Left kidney (tissue), 8 donors: ENCODE measurements at places on chromosomes 3 and 15.

GRCh38 chr15:74598126-74598842 lies 17.4 kb upstream of the CLK3 start:
- peak; percentile 93 for DNase-seq

GRCh38 chr3:105762749-105763658 lies 105.8 kb downstream of the CBLB start:
- DNase-seq: no peak

DNA sequence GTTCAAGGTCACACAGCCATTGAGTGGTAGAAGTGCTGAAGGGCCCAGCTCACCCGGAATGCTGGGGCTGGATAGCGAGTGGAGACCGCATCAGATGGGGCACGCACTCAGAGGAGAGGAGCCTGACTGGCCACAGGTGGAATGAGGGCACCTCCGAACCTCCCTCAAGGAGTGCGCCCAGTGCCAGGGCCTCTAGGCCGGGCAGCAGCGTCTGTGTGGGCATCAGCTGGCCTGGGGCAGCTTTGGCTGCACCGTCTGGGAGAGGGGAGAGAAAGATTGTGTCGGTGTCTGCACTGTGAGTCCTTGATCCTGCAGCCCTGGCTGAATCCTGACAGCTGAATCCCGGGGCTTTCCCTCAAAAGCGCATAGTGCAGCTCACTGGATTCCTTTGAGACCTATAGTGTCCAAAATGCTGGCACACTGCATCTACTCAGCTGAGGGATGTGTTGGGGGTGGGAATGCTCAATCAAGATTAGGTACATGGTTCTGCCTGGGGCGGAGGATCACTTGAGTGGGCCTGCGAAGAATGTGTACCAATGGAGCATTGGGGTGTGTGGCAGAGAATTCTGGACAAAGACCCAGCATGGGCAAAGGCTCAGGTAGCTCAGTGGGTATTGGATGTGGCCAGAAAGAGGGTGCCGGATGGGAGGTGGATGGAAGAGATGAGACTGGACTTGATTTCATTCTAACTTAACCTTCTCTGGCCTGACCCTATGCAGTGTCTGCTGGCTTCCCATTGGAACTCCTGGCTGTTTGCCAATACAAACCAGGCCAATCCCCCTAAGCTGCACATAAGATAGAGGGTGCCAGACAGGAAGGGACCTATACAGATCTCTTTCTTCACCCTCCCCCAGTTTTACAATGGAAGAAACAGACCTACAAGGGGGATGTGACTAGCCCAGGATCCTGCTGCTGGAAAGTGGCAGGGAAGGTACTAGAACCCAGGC lies 950 bp downstream of the ANKDD1A start:
- DNase-seq: no peak

- DNase-seq: no peak
These were observed 14.2 kb upstream of the ST6GAL1 start for GRCh38 chr3:186915806-186916796.

DNA sequence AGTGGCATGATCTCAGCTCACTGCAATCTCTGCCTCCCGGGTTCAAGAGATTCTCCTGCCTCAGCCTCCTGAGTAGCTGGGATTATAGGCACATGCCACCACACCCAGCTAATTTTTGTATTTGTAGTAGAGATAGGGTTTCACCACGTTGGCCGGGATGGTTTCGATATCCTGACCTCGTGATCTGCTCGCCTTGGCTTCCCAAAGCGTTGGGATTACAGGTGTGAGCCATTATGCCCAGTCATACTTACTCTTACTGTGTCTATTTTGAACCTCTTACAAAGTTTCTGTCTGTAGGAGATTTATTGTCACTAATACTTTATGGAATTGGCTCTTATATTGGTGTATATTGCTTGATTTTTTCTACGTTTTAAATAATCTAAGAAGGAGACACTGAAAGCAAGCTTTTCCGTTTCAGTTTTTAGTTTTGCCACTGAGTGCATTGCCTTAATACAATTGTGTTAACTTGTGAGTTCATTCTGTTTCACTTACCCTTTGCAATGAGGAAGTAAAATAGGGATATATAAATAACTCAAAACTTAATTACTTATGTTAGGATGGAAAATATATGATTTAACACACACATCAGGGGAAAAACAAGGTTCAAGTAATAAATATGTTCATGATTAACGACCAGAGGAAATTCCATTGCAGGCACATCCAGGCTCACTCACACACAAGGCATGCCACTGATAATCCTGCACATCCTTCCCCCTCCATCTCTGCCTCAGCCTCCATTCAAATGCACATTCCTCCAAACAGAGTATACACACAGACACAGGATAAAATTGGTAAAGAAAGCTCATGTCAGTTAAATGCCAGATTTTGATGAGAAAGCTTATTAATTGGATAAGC lies 279.3 kb upstream of the RASGRP1 start:
- DNase-seq: no peak

DNA sequence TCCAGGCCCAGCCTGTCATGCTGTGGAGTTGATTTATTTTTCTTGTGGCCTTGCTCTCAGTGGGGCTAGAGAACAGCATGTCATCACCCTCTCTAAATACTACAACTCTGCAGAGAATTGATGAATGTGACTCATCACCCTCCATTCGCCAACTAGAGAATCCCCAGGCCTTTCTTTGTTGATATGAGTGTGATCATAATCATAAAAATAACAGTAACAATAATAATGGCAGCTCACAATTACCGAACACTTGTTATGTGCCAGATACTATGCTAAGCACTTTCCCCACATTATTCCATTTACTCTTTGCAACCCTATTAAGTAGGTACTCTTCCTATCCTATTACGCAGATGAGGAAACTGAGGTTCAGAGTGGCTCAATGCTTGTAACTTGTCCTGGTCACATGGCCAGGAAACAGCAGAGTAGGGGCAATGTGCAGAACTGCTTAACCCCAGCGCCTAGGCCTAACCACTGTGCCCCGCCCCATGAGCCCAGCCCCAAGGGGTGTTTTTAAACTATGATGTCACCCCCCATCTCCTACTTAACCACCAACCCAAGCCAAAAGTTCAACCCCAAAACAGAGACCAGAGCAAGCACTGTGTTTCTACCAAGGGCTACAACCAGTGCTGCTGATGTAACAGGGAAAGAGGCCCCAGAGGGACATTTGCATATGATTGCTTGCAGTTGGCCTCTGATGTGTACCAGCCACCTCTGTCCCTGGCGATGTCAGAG lies 104.5 kb downstream of the ADCY5 start:
- no peak for DNase-seq

DNA sequence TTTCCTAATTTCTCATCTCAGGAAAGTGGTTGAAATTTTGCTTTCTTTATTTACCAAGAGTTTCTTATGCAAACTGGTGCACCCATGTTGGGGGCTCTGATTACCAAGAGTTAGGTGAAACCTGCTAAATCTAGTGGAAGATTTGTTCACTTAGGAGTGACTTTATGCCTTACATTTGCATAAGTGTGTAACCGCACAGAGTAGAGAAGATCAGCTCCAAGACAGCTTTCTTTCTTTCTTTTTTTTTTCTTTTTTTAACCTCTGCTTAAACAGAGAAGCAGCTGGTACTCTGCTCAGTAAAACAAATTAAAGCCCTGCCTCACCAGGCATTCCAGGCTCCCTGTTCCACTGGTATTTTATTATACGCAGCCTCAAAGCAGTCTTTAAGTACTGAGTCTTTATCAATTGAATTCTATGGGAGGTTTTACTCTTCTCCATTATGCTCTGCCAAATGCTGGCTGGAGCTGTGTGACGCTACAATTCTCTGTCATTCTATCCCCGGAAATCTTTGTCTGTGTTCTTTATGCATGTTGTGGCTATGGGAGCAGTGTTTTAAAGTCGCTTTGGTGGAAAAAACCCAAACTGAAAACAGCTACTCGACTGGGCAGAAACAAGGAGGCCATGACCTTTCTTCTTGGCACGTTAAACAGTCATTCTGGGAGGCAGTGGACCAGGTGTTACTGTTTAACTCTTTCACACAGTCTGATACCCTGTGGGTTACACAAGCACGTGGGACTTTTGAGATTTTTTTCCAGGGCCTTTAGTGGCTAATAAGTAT lies 55.2 kb upstream of the GBE1 start:
- DNase-seq: peak; percentile 78

- DNase-seq: no peak
These were observed 100.7 kb downstream of the TIGIT start for GRCh38 chr3:114394551-114394950.

- no peak for DNase-seq
These were observed 185.0 kb upstream of the ANKRD28 start for GRCh38 chr3:15982667-15983196.

DNA sequence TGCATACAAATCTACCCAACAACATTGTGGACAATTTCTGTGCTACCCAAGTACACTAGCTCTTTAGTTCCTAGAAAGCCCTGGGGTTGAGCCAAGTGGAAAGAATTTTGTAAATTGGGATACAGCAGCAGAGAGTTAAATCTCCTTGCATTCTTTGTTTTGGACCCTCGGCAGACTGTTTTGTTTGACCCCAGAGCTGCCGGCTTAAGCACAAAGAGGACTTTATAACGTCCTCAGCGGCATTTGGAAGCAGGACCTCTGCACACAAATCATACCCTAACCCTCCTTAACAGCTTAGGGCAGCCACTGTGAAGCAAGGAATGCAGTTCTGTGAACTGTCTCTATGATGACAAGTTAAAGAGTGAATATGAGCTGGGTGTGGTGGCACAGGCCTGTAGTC lies 415.3 kb downstream of the CNTN4 start:
- no peak for DNase-seq

DNA sequence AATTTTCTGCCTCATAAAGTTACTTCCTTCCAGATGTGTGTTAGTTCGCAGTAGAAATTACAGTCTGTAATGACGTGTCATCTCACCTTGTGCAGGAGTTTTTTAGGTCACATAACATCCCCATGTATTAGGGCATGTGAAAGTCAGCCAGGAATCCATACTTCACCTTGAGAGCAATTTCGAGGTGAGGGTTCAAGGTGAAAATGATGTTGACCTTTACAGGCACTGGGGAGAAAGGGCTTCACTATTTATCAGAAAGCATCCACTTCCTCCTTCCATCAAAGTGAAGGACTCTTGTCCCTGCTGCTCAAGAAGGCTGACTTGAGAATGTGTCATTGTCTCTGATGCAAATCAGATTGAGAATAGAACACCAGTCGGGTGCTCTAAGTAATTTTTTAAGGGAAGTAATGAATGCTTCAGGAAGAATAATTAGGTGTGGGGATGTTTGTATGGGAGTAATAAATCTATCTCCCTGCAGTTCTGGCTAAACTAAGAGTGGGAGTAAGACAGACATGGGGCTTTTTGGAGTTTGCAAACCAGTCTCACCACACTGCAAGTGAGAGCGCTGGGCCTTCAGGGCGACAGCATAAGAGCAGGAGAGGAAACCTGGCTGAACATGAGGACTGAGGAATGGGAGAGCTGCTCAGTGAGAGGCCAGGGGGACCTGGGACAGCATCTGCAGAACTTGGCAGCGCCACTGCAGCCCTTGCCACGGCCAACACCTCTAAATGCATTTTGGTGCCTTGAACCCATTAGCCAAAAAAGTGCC lies 85.9 kb upstream of the IL12A start:
- DNase-seq: no peak

GRCh38 chr3:8574670-8575322 lies 69.8 kb downstream of the SSUH2 start:
- DNase-seq: no peak

GRCh38 chr3:170359178-170359704 lies 1.7 kb downstream of the SKIL start:
- peak; percentile 34 for DNase-seq

GRCh38 chr3:24550588-24550987 lies 55.9 kb upstream of the THRB start:
- no peak for DNase-seq

DNA sequence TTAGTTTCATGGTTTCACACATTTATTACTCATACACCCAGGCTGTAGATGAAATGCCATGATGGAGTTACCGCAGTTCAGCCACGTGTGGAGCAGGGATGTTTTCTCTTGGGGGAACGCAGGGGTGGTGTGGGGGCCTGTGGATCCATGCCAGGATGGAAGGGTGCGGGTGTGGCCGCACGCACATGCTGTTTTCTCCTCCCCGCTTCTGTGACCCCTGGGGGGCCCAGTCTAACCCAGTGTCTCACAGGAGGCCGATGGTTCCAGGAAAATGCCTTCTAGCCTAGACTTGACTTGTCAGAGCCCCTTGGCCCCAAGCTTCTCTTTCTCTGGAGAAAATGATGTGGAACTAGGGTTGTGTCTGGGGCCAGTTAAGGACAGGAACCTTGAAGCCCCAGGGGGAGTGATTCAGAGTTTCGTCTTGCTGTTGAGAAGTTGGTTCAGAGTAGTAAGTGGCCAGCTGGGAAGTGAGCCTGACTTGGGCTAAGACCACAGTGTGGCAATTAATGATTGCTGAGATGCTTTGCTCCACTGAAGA lies 240.4 kb upstream of the BHLHE40 start:
- no peak for DNase-seq

GRCh38 chr3:23161896-23162570 lies 41.1 kb upstream of the UBE2E2 start:
- DNase-seq: no peak

- DNase-seq: no peak
These were observed 30.8 kb downstream of the MAP4 start for GRCh38 chr3:47985381-47985780.

GRCh38 chr15:58549013-58549784 lies 117.4 kb downstream of the LIPC start:
- DNase-seq: no peak

DNA sequence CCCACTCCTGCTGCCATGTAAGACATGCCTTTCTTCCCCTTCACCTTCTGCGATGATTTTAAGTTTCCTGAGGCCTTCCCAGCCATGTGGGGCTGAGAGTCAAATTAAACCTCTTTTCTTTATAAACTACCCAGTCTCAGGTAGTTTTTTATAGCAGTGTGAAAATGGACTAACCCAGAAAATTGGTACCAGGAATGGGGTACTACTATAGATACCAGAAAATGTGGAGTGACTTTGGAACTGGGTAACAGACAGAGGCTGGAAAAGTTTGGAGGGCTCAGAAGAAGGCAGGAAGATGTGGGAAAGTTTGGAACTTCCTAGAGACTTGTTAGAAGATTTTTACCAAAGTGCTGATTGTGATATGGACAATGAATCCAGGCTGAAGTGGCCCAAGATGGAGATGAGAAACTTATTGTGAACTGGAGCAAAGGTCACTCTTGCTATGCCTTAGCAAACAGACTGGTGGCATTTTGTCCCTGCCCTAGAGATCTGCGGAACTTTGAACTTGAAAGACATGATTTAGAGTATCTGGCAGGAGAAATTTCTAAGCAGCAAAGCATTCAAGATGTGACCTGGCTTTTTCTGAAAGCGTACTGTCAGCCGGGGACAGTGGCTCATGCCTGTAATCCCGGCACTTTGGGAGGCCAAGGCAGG lies 52.7 kb downstream of the TMCC1 start:
- DNase-seq: no peak

- no peak for DNase-seq
These were observed 24.6 kb upstream of the SLC6A6 start for GRCh38 chr3:14377838-14378169.
